Fibroblast of pulmonary artery (primary cell): ENCODE measurements at places on chromosomes 5 and 9.

GRCh38 chr9:70113403-70114022 lies 69.9 kb downstream of the MAMDC2 start:
- DNase-seq, result peak; percentile 78

GRCh38 chr5:15737036-15737821 lies 237.2 kb downstream of the FBXL7 start:
- peak; percentile 55 for DNase-seq

- DNase-seq, result peak; percentile 40
These were observed 968 bp upstream of the KDM3B start for GRCh38 chr5:138351517-138351916.

DNA sequence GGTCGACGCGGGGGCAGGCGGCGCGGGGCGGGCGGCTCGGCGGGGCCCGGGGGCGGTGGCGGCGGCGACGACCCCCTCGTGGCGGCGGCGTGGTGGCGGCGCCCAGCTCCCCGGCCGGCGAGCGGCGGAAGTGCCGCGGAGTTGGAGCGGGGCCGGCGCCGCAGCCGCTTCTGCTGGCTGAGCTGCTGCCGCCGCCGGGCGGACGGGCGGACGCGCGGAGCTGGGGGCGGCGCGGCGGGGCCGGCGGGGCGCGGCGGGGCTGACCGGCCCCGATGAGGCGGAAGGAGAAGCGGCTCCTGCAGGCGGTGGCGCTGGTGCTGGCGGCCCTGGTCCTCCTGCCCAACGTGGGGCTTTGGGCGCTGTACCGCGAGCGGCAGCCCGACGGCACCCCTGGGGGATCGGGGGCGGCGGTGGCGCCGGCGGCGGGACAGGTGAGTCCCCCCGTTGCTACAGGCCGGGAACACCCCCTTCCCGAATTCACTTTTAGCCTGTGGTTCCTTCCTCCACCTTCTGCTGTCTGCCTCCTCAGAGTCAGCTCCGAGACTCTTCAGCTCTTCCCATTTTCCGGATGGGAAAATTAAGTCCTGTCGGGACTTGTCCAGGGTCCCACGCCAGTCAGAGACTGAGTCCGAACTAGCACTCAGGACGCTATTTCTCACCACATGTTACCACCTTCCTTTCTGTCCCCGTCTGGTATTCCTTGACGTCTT lies at the start of gene GALNT10:
Gene GALNT10 (plus strand): TSS at position 139 of the 710 bp plus-strand sequence. CDS start 134 bp downstream, at position 273.
- peak; percentile 72 for DNase-seq

- DNase-seq, result peak; percentile 68
These were observed 79.7 kb upstream of the ZNF366 start for GRCh38 chr5:72586788-72587530.

DNA sequence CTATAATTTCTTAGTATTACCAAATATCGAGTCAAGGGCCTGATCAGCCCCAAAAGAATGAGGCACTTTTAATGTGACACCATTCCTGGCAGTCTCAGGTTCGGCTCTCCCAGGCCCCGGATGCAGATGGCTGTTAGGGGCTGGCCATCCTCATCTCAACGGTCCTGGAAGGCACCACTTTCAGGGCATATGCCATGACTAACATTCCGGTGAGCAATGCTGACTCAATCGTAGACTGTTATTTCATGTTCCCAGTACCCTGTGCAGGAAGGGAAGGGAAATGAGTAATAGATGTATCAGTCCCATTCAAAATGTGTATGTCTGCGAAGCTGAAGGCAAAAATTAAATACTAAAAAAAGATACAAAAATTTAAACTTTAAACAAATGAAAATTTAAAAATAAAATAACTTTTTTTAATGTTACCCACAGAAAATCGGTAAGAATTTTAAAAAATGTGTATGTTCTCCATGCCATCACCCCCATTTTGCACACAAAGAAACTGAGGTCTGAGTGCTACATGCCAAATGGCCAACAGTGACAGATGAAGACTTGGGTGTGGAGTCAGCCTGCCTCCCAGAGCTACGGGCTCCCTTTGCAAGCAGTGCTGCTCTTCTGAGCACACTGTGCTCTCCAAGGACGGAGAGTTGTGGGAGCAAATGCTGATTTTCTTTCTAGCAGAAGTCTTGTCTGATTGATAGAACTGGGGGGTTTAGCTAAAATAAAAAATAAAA lies 79.0 kb downstream of the GLDC start:
- DNase-seq, result peak; percentile 97

- DNase-seq, result no peak
These were observed 103.8 kb downstream of the DRD1 start for GRCh38 chr5:175340180-175340579.

DNA sequence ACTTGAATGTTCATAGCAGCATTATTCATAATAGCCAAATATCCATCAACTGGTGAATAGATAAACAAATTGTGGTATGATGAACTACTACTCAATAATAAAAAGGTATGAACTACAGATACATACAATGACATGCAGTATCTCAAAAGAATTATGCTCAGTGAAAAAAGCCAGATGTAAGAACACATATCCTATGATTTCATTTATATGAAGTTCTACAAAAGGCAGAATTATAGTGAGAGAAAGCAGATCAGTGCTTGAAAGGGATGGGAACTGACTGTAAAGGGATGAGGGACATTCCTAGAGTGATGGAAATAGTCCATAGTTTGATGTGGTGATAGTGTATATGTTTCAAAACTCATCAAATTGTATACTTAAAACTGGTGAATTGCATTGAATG lies 339.0 kb downstream of the ENC1 start:
- no peak for DNase-seq

GRCh38 chr5:152181461-152181860 lies 223.6 kb downstream of the NMUR2 start:
- DNase-seq, result no peak

DNA sequence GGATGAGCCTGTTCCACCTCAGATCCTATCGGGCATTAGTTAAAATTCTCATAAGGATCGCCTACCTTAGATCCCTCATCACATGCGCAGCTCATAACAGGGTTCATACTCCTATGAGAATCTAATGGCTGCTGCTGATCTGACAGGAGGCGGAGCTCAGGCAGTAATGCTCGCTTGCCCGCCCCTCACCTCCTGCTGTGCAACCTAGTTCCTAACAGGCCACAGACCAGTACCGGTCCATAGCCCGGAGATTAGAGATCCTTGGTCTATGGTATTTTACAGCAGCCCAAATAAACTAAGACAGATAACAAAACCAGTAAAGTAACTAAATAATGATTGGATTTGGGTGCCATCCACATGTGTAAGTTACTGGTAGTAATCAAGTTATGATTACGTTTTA lies 17.5 kb downstream of the GOLPH3 start:
- DNase-seq, result no peak

DNA sequence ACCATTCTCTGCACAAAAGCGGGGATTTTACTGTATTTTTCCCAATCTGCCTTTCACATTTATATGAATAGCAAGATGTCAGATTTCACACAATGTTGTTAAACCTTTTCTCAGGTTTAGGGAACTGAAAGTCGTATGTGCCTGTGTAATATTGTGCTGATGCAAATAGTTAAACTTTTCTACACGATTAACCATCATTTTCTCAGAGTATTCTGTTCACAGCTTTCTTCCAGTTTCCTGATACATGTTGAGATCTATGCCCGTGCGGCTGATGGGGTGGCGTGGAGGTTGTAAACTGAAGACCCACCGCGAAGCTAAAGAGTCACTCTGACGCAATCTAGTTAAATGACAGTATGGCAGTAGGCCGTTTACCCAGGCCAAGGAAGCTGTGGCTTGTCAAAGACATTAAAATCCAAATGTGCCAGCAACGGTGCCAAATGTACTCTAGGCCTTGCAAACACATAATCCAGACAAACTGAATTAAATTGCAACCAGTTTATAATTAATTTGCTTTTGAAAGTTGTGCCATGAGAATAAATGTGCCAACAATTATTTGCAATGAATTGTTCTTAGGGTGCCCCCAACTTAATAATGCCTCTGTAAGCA lies 145.7 kb downstream of the EBF1 start:
- no peak for DNase-seq

DNA sequence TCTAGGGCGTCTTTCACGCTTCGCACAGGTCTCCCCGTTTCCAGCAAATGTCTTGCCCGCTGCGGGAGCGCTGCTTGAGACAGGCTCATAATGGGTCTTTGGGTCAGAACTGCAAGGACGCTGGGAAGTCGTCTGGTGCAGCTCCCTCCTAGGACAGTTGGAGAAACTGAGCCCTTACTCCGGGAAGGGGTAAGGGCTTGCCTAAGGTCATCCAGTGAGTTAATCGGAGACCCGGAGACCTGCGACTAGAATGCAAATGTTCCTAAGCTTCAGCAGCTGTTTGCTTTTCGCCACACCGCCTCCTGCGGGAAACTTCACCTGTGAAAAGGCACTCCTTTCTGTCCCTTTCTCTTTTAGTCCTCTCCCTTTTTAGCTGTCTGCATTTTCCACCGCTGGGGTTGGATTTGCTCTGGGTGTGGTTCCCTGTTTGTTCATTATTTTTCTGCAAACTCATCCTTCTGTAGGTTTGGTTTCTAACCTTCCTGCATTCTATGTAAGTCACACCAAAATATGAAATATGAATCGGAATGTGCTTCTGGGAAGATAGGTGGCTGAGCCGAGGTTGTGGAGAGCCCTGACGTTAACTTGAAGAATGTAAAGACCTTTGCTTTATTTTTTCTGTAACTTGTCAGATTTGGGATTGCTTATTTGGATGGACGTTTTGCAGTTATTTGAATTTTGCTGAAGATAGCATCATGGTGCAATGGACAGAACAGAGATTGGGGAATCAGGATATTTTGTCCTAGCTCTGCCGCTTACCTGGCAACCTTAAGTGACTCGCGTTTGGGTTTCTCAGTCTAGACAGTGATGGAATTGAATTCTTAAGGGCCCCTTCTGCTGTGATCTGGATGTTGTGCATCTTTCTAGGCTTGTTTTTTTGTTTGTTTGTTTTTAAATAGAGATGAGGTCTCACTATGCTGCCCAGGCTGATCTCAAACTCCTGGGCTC lies 909 bp downstream of the SLC36A1 start:
- no peak for DNase-seq

DNA sequence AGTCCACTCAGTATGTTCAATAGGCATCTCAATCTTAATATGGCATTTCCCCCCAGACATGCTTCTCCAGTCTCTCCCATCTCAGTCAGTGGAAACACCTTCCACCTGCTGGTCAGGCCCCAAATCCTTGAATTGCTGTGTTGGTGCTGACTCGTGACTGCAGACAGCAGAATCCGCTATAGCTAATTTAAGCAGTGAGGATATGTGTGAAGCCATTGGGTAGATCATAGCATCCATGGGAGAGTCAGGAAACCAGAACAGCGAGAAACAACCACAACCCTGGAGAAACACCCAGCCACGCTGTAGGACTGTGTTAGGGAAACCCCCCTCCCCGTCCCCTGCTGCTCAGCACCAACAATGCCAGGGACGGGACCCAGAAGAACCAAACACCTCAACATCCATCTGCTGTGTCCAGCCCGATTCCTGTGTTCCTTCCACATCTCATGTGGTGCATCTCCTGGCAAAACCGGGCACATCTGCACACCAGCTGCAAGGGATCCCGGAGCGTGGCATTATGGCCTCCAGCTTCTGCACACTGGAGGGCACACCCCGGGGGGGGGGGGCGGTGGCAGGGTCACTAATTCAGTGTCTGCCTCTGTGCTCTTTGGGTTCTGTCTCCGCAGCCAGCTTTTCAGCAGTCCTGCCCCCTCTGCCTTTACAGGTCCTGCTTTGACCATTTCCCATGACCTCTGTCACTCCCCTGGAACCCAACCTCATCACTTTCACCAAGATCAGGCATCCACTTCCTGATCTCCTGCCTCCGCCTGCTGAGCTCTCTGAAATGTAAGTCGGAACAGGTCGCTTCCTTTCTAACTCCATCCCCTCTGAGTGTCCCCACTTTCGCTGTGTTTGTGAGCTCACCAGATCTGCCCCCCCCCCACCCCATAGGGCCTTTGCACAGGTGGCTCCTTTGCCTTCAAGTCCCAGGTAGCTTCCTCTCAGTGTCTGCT lies 2.4 kb upstream of the PLEKHG4B start:
- no peak for DNase-seq

- no peak for DNase-seq
These were observed 304.6 kb downstream of the PDE4D start for GRCh38 chr5:59588922-59589321.

DNA sequence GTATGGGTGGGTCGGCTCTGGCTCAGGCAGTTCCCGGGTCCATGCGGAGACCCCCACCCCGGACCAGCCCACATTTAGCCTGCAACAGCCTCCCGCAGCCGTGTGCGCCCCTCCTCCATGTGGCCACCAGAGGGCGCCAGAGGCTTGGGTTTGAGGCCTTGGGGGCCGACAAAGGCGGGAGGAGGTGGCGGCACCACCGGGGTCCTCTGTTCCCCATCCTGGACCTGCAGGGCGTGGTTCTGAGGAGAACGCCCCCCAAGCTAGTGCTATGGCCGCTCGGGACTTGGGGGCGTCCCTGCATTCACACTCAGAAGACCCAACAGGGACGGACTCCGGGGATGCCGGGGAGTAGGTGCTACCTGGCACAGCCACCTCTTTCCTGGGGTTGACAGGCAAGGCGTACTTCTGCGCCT lies 16.5 kb downstream of the ASS1 start:
- DNase-seq, result peak; percentile 39

- DNase-seq, result no peak
These were observed 1650.5 kb upstream of the NUDT12 start for GRCh38 chr5:105213078-105213477.

DNA sequence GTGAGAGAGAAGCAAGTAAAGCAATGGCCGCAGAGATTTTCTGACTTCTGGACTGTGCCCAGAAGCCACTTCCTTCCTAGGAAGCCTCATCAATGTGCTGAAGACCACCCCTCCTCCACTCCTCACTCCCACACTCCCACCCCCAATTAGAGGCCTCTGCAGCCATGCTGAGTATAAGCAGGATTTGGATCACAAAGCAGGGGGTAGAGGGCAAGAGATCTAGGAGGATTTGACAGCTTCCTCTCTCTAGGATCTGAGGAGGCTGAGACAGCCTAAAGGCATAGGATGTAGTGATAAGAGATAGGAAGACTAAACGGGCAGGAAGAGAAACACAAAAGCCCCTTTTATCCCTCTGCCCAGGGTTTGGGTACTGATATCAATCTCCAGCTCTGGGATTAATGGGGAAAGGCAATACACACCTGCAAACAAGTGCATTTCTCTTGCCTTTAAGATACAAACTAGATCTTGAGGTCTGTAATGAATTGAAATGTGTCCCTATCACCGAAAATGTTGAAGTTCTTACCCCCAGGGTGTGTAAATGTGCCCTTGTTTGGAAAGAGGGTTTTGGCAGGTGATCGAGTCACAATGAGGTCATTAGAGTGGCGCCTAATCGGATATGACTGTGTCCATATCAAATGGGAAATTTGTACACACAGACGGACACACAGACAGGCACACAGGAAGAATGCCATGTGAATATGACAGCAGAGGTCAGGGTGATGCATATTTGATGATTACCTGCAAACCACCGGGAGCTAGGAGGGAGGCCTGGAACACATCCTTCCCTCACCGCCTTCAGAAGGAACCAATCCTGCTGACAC lies 28.5 kb downstream of the KCNV2 start:
- DNase-seq, result no peak

- DNase-seq, result no peak
These were observed 26.6 kb downstream of the NEK6 start for GRCh38 chr9:124284237-124284831.
